ENCODE measurements at places on chromosomes 13 and 19. TPM values are rescaled to one million over a fixed set of nuclear protein-coding genes. Genes with fewer than 3 reads are reported as not detected.
A peak's percentile ranks its signal among the peaks of the same experiment; 100 is the strongest.

TNNT1 gene
- total RNA-seq: 0.92 TPM

OR4F17 gene
- not detected for total RNA-seq

DNA sequence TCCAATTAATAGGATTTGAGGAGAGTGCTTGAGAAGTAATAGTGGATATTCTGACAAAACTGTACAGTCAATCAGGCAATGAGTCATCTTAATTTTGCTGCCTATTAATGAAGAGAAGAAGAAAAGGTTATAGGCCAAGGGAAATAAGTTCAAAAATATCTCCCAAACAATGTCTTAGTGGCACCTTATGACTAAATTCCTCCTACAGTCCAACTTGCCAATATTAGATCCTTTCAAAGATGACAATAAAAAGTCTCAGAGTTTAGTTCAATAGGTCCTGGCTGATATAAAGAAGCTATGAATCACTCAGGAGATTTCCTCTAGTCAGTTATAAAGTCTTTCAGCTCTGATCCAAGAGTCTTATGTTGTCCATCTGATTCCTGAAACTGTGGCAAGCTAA lies 27.9 kb downstream of the UGGT2 start:
- no peaks in the 10 kb centered on the region for H3K27me3 ChIP-seq
- peaks cover 20% of the 10 kb centered on the region for H3K4me1 ChIP-seq
- no peaks in the 10 kb centered on the region for H3K36me3 ChIP-seq
- H3K27ac ChIP-seq: peak overlapping the region; percentile 38

DNA sequence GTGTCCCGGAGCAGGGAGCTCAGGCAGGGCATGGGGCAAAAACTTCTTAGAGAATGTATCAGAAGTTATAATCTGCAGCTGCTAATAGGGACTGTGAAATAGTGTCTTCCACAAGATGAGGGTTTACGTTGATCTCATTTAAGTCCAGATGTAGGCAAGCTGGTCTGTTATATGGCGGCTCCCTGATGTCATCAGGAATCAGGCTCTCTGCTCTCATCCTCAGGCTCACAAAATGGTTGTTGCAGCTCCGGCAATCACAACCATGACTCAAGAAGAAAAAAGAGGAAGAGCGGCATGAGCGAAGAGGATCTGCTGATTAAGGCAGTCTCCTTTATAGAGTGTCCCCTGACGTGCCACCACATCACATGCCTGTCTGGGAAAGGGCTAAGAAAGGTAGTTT lies 191.3 kb downstream of the KLF5 start:
- no peak for DNase-seq
- H3K27me3 ChIP-seq: no peaks in the 10 kb centered on the region
- H3K36me3 ChIP-seq: no peaks in the 10 kb centered on the region
- peaks cover 3% of the 10 kb centered on the region for H3K4me1 ChIP-seq

GRCh38 chr19:46386151-46386550 lies 27.2 kb downstream of the CCDC8 start:
- no peak overlapping the region for H3K4me3 ChIP-seq
- H3K27ac ChIP-seq: no peak overlapping the region
- no peak for DNase-seq

- DNase-seq: no peak
- no peak overlapping the region for H3K27ac ChIP-seq
- no peaks in the 10 kb centered on the region for H3K36me3 ChIP-seq
- H3K4me1 ChIP-seq: no peaks in the 10 kb centered on the region
These were observed 7.4 kb downstream of the HPN start for GRCh38 chr19:35048911-35049411.

CCDC9 gene
- 26.9 TPM for total RNA-seq

MAMSTR gene
- total RNA-seq: 0.84 TPM

HAUS8 gene
- 23.4 TPM for total RNA-seq

ZNF223 gene
- total RNA-seq: 3.4 TPM

GRCh38 chr13:101399365-101399764 lies 16.9 kb downstream of the NALCN start:
- no peak overlapping the region for H3K27ac ChIP-seq
- no peak overlapping the region for H3K4me3 ChIP-seq
- H3K27me3 ChIP-seq: no peaks in the 10 kb centered on the region
- H3K4me1 ChIP-seq: peaks cover 15% of the 10 kb centered on the region
- no peaks in the 10 kb centered on the region for H3K36me3 ChIP-seq
- no peak for DNase-seq

ZNF615 gene
- total RNA-seq: 4.5 TPM

DNA sequence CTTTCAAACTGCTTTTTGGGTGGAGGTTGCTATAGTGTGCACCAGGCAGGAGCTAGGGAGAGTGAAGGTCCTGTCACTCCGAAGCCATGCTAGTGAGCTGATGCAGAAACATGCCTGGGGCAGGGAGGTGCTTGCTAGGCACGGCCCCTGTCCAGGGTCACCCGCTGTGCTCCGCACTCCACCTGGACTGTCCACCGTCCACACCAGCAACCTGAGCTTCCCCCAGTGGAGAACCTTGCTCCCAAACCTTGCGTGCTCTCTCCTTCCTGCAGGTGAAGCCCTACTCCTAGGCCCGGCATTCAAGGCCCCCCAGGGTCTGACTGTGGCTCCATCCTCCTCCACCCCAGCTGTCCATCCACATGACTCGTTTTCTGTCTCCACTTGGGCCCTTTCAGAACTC lies 12.3 kb downstream of the SLC15A1 start:
- peaks cover 5% of the 10 kb centered on the region for H3K27me3 ChIP-seq
- H3K36me3 ChIP-seq: no peaks in the 10 kb centered on the region

DNA sequence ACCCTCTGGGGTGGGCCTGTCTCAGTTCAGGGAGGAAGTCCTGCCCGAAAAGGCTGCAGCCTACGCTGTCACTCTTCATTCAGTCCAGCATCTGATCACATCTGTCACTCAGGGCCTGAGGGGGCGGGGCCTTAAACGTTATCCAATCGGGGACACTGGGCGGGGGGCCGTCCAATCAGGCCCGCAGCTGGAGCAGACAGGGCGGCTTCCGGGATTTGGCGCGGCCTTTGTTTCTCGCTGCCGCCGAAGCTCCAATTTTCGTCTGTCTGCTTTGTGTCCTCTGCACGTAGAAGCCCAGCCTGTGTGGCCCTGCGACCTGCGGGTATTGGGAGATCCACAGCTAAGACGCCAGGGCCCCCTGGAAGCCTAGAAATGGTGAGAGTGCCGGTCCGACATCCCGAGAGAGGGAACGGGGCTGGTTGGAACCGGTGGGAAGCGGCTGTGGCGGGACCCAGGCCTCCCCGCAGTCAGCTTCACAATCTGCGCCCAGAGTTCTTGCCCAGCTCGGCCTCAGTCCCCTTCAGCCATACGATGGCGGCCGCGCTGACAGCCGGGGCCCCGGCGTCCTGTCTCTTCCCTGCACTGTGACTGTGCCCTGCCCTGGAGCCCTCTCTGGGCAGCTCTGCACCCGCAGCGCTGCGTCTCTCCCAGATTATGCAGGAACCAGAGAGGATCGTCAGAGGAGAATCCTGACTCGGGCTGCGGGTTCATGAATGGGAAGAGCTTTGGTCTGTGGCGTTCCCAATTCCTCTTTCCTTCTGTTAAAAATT lies at the start of gene ZNF730:
TSS of gene ZNF730 (plus strand) at position 224 of the 770 bp plus-strand sequence. CDS start at position 373, 149 bp downstream.
- no peaks in the 10 kb centered on the region for H3K27me3 ChIP-seq
- no peaks in the 10 kb centered on the region for H3K36me3 ChIP-seq
- H3K4me1 ChIP-seq: no peaks in the 10 kb centered on the region
- H3K4me3 ChIP-seq: no peak within 1 kb of the TSS
- DNase-seq: peak; percentile 36

DNA sequence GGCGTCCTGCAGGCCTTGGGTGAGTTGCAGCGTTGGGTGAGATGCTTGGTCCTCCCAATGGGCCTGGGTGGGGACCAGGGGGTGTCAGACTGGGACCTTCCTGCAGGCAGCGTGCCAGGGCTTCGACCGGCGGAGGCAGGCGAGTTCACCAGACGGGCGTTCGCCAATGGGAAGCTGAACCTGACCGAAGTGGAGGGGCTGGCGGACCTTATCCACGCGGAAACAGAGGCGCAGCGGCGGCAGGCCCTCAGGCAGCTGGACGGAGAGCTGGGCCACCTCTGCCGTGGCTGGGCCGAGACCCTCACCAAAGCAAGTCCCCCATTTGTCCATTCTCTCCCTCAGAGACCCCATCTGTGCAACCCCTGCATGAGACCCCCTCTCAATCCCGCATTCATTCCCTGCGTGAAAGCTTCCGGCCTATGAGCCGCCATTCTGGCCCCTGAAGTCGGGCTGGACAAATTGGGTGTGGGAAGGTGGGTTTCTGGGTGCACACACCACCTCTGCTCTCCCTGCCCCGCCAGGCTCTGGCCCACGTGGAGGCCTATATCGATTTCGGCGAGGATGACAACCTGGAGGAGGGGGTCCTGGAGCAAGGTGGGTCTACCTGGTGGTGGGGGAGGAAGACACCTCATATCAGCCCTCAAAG lies 1.2 kb downstream of the GTPBP3 start:
- no peak overlapping the region for H3K27ac ChIP-seq
- no peak overlapping the region for H3K4me3 ChIP-seq
- peaks cover 14% of the 10 kb centered on the region for H3K4me1 ChIP-seq
- no peaks in the 10 kb centered on the region for H3K36me3 ChIP-seq
- no peaks in the 10 kb centered on the region for H3K27me3 ChIP-seq

GRCh38 chr13:111469916-111470506 lies 149.6 kb downstream of the TEX29 start:
- no peak overlapping the region for H3K27ac ChIP-seq
- H3K4me3 ChIP-seq: no peak overlapping the region
- no peaks in the 10 kb centered on the region for H3K4me1 ChIP-seq

FPR3 gene
- total RNA-seq: not detected

DNA sequence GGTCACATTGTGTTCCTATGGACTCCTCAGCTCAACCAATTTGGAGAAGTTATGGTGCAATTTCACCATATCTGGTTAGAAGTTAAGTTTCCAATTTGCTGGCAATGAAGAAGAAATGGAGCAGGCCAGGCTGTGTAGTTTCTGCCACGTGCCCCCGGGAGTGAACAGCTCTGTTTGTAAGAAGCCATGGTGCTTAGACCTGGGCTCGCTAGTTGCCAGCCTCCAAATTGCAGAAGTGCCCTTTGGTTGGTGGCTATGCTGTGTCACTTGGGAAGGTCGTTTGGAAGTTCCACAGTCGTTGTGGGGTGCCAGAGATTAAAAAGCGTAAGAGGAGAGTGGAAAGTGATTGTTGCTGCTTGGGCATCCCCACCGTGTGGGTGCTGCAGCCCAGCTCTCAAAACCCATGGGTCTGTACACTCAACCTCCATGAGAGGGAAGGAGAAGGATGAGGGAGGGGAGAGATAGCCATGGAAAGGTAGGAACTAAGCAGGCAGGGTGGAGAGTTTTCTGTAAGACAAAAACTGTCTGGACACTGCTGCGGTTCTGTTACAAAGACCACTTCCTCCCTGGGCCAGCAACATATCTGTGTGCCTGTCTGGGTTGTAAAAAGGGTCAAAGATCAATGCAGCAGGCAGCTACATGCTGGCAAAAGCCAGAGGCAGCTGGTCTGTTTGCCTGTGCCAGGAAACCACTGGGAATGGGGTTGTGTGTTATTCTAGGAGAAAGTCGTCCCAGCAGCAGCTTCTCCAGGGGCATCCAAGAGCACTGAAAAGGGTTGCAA lies 10.8 kb downstream of the ALOX5AP start:
- H3K4me1 ChIP-seq: peaks cover 34% of the 10 kb centered on the region
- H3K27ac ChIP-seq: no peak overlapping the region
- peak; percentile 81 for DNase-seq
- no peaks in the 10 kb centered on the region for H3K36me3 ChIP-seq

DNA sequence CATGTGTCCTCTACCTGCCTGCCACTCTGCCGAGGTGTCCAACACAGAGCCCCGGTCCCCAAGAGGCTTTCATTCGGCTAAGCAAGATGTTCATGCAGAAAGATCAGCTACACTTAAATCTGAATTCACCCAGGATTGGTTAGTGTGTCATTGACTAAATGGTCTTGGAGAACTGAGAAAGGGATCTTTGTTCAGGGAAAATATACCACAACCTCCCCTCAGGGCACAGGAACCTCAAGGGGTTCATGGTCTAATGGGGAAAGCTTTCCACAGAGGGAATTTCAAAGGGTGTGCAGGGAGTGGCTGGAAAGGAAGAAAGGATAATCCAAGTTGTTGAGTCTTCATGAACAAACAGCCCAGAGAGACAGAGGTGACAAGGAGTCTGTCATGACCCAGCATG lies 14.4 kb upstream of the POP4 start:
- no peak for DNase-seq
- no peak overlapping the region for H3K27ac ChIP-seq
- H3K4me1 ChIP-seq: no peaks in the 10 kb centered on the region
- no peaks in the 10 kb centered on the region for H3K27me3 ChIP-seq
- no peak overlapping the region for H3K4me3 ChIP-seq

PRKCG gene
- not detected for total RNA-seq

DNA sequence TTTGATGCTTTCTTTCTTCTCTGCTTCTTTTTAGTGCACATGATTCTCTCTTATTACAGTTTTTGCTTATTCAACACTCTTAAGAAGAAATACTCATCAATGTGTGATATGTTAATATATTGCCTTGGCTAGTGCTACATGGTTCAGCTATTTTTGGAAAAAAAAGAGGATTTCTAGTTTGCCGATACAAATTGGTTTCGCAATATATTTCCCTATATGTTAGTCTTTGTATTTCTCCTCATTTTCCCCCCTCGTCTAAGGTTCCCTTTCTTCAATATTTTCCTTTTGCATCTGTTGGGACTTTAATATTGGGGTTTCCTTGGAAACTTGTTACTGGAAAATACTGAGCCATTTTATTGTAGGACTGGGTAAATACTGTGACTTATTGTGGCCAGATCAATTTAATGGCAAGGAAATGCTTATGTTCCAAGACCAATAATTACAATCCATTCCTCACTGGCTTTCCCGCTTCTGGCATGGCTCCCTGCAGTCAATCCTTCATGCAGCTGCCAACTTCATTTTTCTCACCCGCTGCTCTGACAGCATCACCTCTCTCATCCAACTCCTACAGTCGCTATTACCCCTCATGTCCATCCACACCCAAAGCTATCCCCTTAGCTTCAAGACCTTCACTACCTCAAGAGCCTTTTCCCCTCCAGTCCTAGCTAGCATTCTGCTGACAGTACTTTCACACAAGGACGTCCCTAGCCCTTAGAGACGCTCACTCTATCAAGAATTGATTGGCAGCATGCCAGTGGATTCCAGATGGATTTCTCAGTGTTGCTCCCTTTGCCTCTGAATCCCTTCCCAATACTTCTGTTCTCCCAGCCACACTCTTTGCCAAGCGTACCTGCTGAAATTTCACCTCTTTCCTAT lies 280.1 kb upstream of the TMTC4 start:
- H3K4me3 ChIP-seq: no peak overlapping the region
- H3K27ac ChIP-seq: no peak overlapping the region
- H3K36me3 ChIP-seq: no peaks in the 10 kb centered on the region
- H3K4me1 ChIP-seq: no peaks in the 10 kb centered on the region

DNA sequence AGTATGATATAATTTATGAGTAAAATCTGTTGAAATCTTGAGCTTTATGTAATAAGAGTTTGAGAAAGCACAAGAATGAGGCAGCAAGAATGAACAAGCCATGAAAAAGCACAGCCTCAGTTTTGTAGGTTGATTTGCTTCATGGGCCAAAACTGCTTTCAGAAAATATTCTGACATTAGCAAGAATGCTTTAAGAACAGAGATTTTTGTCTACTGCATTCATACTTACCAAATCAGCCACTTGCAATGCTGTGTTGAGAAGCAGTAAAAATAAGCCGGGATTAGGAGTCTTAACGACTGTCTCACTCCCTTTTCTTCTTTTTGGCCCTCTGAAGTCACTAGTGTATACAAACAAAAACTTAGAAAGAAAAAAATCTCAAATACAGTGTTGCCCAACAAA lies 114.5 kb downstream of the POSTN start:
- no peaks in the 10 kb centered on the region for H3K27me3 ChIP-seq
- H3K27ac ChIP-seq: no peak overlapping the region
- no peak overlapping the region for H3K4me3 ChIP-seq
- DNase-seq: no peak
- no peaks in the 10 kb centered on the region for H3K4me1 ChIP-seq
- H3K36me3 ChIP-seq: no peaks in the 10 kb centered on the region

Data from endothelial cell of umbilical vein (primary cell).